ENCODE measurements at places on chromosomes 6 and 20.
A peak's percentile ranks its signal among the peaks of the same experiment; 100 is the strongest.

DNA sequence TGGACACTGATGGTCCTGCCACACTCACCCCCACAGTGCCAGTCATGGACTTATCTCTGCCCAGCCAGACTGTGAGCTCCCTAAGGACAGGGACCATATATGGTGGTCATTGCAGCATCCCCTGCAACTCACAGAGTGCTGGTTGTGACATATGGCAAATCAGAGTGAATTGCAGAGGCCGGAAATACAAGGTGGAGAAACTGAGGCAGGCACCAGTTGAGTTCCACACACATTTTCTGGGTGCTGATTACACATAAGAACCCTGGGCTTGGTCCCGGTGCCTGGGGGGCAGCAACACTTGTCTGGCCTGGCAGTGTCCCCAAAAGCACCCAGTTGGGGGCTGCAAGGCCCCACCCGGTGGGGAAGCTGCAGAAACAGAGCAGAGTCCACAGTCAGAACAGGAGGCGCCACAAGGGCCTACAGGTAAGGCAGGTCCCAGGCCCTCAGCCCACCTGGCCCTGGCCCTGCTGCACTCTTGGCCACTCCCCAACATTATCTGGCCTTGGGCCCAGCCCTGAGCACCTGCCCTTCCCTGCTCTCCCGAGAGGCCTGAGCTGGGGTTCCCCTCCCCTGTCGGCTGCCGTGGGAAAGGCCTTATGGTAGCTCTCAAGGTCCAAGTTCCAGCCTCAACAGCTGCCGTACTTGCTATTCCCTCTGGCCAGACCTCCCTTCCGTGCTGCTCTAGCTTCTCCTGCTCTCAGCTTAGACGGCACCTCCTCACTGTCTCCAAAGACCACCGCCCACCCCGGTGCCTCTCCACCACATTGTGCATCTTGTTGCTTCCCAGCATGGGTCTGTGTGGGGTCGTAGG, 140.8 kb upstream of the PTPN1 start:
- no peak for DNase-seq

- DNase-seq = no peak
Observed at GRCh38 chr6:155388591-155388990, 67.0 kb downstream of the NOX3 start.

DNA sequence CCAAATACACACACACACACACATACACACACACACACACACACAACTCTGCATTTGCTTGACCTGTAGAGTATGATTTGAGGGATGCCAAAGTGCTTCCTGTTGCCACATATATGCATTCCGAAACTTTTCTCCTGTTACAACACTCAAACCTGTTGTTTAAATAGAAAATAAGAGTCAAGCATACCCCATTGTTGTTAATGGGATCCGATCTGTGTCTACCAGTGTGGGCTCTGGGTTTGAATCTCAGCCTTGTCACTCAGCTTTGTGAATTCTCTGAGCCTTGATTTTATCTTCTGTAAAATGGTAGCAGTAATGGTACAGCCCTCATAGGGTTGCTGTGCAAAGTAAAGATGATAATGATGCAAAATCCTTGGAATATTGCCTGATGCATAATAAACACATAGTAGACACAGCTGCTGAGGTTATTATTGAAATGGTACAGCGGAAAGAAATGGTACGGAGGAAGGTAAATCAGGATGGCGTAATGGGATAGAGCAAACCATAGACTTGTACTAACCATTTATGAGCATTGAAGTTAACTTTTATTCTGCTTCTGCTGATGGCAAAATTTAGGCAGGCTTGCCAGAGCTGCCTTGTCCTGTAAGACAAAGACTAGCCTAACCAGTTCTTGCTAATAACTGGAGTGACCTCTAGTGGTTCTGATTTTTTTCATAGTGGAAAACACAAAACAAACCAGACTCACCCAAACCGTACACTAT, 113.5 kb upstream of the PHACTR1 start:
- no peak for DNase-seq

GRCh38 chr20:38225900-38226263, 34.7 kb downstream of the KIAA1755 start:
- DNase-seq = no peak

GRCh38 chr20:38435555-38435939, 419 bp upstream of the SNHG17 start:
- no peak for DNase-seq

DNA sequence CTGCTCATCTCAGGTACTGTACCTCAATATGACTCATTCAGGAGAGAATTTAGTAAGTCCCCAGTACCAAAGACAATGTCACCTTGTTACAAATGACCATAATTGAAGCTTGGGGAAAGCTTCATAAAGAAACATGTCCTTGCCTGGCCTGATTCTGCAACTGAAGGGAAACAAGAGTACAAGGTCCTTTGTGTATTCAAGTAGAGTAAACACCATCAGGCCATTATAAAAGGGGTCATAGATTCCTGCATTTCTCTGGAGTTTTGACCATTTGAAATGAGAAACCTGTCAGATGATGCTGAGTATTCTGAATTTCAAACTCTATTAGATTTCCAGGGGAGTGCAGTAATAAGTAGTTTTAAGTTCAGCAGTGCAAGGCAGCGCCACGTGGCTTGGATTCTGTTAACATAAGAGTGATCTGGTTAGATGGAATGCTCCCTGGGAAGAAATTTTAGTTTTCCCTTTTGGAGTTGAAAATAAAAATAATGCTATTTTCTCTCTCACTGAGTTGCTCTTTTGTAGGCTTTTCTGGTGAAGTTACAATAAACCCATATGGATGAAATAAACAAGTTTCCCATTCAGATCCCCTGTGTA, 1054.3 kb downstream of the EPHA7 start:
- no peak for DNase-seq

DNA sequence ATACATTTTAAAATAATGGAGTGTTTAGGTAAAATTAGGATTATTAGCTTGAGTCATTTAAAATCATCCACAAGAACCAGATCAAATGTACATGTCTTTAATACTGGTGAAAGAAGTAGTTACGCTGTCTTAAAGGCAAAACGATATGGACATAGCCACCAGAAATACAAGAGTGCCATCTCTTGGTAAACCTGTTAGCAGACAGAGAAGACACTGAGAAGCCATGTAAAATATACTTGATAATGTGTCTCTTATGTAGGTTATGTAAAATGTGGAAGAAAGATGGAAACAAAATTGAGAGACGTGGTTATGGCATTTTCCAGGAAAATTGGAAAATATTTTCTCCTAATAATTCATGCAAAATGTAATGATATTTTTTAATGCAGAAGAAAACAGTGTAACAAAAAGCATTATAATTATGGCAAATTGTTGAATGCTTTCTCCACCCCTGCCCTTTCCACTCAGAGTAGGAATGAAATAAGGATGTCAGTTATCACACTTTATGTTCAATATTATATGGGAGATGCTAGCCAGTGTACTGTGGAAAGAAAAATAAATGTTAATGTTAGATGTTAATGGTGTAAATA, 12.2 kb upstream of the SLC17A2 start:
- peak; percentile 45 for DNase-seq

Measured in hematopoietic multipotent progenitor cell treated with erythropoietin and hydrocortisone succinate and interleukin-3 and kit ligand, for 17 days (in vitro differentiated cells).